Lower leg skin (tissue), 4 donors: ENCODE measurements at places on chromosomes 2 and 18. TPM values are rescaled to one million over a fixed set of nuclear protein-coding genes. Genes with fewer than 3 reads are reported as not detected.

SERPINB4 gene
- total RNA-seq = 1.3 TPM

RGPD6 gene
- 41.3 TPM for total RNA-seq

GNAL gene
- 15.9 TPM for total RNA-seq

MPPE1 gene
- total RNA-seq = 30.2 TPM

DOK6 gene
- 0.45 TPM for total RNA-seq

SMAD4 gene
- total RNA-seq = 101 TPM

TDRD15 gene
- not detected for total RNA-seq
